Hepatic stellate cell (primary cell): ENCODE measurements at places on chromosomes 13 and 19.

DNA sequence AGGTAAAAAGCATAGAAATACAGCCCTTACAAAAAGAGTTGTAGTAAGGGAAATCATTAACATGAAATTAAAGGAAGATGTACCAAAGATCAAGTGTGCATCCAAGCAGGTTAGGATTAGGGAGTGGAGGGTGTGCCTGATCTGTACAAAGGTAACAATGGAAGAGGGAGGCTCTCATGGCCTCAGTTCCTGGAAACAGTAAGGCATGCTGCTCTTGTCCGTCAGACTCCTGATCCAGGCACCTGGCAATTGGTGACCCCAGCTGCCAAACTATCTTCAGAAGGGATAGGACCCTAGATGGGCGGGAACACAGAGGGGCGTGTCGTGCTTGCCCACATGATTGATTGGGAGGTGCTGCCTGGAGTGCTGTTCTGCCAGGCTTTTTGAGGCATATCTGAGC is 4.5 kb downstream of the TEX26 start:
- no peak for DNase-seq

DNA sequence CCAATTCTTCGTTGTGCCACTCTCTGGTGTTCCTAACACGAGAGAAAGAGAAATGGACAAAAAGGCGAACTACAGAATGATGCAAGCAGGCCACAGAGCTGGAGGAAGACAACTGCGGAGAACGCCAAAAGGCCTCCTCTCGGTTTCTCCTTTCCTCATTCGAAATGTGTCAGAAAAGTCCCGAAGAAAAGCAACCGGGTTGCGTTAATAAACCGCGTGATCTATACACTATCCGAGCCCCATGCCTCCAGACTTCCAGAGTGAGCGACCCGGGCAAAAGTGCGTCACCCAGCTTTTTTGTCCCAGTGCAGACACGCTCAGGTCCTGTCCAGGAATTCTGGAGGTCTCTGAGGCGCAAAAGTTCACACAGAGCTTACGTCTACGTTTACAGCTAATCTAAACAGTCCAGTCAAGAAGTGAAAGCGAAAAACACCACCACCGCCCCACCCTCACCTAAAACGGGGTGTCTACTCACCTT is 413 bp downstream of the N4BP2L2 start:
- peak; percentile 23 for DNase-seq

DNA sequence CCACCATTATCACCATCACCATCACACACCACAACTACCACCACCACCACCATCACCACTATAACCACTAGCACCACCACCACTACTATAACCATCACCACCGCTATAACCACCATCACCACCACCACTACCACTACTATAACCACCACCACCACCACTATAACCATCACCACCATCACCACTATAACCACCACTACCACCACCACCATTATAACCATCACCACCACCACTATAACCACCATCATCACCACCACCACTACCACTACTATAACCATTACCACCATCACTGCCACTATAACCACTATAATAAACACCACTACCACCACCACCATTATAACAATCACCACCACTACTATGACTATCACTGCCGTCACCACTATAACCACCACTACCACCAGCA is 173.2 kb downstream of the DCLK1 start:
- DNase-seq = no peak

- DNase-seq = no peak
These were observed 23.1 kb downstream of the PEPD start for GRCh38 chr19:33498391-33499000.

- DNase-seq = no peak
These were observed 277.9 kb downstream of the RBM26 start for GRCh38 chr13:79128158-79128557.

DNA sequence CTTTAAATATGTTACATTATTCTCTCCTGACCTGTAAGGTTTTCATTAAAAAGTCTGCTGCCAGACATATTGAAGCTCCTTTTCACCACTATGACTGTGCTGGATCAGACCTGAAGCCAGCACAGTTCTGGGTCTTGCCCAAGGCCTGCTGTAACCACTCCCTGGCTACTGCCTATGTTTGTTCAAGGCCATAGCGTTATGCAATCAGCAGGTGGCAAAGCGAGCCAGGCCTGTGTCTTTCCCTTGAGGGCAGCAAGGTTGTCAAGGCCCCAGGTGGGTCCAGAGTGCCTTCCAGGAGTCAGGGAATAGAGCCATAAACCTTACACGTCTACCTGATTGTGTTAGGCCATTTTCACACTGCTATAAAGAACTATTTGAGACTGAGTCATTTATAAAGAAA is 496.8 kb upstream of the PCDH9 start:
- DNase-seq = no peak

GRCh38 chr19:57389194-57389729 is 392 bp upstream of the ZNF548 start:
- DNase-seq = no peak

DNA sequence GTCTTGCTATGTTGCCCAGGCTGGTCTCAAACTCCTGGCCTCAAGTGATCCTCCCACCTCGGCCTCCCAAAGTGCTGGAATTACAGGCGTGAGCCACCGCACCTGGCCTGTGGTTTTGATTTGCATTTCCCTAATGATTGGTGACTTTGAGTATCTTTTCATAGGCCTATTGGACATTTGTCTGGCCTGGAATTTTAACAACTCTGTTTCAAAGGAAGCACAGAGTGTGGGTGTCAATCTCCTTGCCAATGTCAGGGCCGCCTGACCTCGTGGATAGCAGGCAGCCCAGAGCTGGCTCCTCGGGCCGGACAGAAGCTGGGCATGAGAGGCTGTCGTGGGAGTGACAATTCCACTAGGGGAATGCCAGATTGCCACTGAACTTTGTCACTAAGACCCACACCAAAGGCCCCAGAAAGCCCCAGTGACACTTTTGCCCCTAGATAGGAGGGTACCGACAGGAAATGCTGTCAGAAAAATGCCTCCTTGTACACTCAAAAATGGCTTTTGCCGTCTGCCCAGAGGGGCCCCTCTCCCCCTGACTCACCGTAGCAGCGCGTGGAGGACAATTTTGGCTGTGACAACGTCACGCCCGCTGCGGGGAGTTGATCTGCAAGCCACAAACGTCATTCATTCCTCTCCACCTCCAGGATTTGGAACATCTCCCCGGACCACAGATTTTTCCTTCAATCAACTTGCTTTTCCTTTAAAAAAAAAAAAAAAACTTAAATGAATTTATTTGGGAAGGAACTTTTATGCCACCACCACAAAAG is 11.7 kb upstream of the ADGRE5 start:
- no peak for DNase-seq

GRCh38 chr13:28984825-28985224 is 164.7 kb downstream of the MTUS2 start:
- no peak for DNase-seq

DNA sequence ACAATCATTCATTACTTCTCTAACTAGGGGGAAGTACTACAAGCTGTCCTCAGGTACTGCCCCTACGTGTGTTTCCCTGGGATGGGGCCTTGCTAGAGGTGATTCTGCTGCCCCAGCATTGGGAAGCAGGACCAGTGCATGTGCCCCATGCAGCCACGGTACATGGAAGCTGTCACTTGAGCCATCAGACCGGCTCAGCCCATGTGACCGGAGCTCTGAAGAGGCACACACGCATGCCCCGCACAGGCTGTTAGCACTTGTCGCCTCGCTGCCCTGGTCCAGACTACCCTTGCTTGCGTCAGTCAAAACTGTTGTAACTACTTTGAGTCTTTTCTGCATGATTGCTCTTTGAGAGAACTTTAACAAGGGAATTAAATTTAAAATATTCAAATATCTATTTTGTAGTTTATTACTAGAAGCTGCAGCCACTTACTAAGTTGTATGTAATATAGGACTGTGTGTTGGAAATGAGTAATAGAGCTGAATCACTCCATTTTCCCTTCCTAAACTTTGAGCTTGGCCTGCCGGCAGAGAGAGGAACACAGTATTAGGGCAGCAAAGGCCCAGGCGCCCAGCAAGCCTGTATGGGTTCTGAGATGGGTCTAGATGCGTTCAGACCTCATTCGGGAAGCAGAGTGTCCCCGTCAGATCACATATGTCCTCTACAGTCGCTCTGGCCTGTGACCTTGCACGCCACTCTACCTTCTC is 42.2 kb downstream of the DHRS12 start:
- no peak for DNase-seq

DNA sequence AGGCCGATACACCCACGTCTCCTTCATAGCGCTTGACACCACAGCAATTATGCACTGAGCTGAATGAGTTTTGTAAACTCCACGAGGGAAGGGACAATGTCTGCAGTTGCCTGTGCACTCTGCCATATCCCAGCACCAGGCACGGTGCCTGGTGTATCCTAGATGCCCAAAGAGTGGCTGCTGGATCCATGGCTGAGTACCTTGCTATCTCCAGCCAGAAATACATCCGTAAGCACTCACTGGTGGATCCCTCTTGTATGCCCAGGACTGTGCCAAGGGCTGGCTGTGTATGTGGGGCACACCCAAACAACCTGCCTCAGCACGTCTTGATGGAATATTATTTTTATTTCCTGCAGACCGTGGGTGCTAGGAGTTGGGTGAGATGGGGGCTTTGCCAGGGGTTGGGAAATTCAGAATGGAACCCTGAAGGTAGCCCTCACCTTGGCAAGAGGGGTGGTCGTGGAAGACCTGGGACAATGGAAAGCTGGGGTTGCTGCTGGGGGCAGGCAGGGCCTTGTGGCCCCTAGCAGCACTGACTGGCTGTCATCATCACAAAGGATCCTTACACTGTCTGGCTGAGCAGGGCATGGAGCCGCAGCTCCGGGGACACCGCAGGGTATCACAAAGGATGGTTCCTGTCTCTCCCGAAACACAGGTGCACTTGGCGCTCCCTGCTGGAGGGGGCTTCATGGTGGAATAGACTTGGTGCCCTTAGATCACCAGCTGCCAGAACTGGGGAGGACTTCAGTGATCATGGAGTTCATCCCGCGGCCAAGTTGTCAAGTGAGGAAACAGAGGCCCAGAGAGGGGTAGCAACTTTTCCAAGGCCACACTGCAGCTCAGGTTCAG is 131.3 kb downstream of the URI1 start:
- no peak for DNase-seq

DNA sequence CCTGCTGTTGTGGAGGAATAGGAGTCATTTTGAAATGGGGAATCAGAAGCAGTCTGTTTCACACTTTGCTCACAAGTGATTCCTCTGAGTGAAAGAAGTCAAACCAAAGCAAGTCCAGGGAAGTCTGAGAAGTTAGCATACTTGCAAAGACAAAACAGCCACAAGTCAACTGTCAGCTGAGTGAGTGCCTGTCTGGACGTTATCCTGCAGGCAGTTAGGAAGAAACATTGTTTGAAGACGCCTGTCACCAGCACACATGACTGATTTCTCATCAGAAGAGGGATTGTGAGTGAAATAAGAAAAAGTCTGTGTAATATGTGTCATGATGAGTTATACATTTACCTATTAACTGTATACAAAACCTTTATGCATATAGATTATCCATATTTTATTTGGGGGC is 153.5 kb downstream of the KCNRG start:
- DNase-seq = no peak

DNA sequence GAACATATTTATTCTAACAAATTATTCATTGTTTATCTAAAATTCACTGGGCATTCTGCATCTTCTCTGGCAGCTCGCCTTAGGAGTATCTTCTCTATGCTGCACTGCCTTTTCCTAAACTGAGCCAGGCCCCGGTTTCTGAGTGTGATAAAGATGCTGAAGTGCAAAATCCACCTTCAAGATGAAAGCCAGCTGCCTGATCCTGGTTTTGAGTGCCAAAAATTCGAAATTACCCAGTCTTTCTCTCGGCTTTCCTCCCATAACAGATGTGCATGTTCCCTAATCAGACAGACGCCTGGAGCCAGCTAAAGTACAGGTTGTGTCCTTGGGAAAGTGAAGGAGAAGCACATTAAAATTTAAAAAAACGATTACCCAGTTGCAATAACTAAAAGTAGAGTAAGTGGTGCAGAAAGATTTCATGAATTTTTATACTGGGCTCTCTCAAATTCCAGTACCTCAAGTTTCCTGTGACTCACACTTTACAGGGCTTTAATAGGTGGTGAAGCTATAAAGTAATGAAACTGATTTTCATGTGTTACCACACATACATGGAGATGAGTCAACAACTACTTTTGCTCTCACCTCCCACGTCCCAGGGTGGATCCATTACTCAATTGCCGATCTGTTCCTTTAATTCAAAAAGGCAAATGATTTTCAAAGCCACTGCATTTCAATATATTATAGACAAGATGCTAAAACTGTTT is 65.0 kb upstream of the GTF2F2 start:
- peak; percentile 60 for DNase-seq

- no peak for DNase-seq
These were observed 5.4 kb upstream of the LYPD5 start for GRCh38 chr19:43807651-43808050.

DNA sequence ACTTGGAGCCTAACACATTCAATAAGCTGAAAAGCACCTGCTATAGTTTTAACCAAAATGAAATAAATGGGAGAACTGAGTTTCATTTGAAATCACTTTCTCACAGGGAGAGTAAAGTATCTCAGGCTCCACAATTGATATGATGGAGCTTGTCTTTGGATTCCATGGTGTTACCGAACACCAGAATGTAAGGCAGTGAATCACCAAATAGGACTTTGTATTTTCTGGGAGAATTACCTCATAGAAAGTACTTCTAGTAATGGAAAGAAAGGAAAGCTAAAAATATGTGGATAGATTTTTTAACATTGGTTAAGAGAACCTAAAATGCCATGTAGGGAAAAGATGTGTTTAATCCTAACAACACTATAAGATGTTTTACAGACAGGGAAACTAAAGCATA is 123.6 kb downstream of the NALCN start:
- no peak for DNase-seq

DNA sequence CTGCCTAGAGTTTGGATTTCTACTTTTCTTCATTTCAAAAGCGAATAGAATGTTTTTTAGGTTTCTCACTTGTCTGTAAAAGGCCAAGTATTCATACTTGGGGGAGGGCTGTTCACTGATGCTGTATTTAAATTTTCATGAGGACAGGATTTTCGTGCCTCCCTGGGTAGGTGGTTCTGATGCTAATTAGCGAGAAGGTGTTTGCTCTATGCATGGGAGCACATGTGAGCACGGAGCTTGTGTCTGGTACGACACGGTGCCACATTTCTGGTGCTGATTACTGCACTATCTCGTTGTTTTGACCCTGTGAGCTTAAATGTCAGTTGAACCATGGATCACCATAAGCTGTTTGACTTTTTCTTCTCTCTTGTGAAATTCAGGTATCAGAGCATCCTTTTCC is 45.8 kb downstream of the MTUS2 start:
- DNase-seq = no peak

- no peak for DNase-seq
These were observed 4.1 kb downstream of the SLC17A7 start for GRCh38 chr19:49437231-49437630.
